ENCODE measurements at places on chromosomes 2 and 18. TPM values are rescaled to one million over a fixed set of nuclear protein-coding genes. Genes with fewer than 3 reads are reported as not detected.

The POMC gene
- total RNA-seq, result 7.7 TPM

The MYO3B gene
- 1.8 TPM for total RNA-seq

The CLEC4F gene
- total RNA-seq, result not detected

The PDK1 gene
- 21.4 TPM for total RNA-seq

The NTSR2 gene
- total RNA-seq, result not detected

The ZNF892 gene
- total RNA-seq, result 11.7 TPM

The BCL2L11 gene
- 17.8 TPM for total RNA-seq

The CHRNA1 gene
- 47.4 TPM for total RNA-seq

The LHCGR gene
- total RNA-seq, result 0.51 TPM

The PSMA8 gene
- not detected for total RNA-seq

The TFCP2L1 gene
- 5.8 TPM for total RNA-seq

The LINC00305 gene
- not detected for total RNA-seq

The DUSP2 gene
- total RNA-seq, result 8.0 TPM

The CRYBA2 gene
- not detected for total RNA-seq

The KIF5C gene
- total RNA-seq, result 2.3 TPM

The ACTR3 gene
- 128 TPM for total RNA-seq

The PLGLB2 gene
- total RNA-seq, result 2.6 TPM

The FOSL2 gene
- 66.4 TPM for total RNA-seq

The OBSL1 gene
- total RNA-seq, result 105 TPM

The PTH2R gene
- total RNA-seq, result 0.31 TPM

The LOXL3 gene
- 11.2 TPM for total RNA-seq

The ANKRD36C gene
- 165 TPM for total RNA-seq

The TMSB10 gene
- total RNA-seq, result 1,365 TPM

The PLB1 gene
- 2.4 TPM for total RNA-seq

The ELMOD3 gene
- total RNA-seq, result 16.5 TPM

The ASB3 gene
- 26.1 TPM for total RNA-seq

The CCDC68 gene
- 5.0 TPM for total RNA-seq

The SYT4 gene
- 1.2 TPM for total RNA-seq

The TRAPPC12 gene
- 75.5 TPM for total RNA-seq

The NGEF gene
- 2.7 TPM for total RNA-seq

The CCDC148 gene
- 2.1 TPM for total RNA-seq

The FAP gene
- 50.0 TPM for total RNA-seq

The NXPH2 gene
- 15.7 TPM for total RNA-seq

The CCDC74A gene
- total RNA-seq, result 2.2 TPM

The UGT1A4 gene
- 1.6 TPM for total RNA-seq

The ZC3H15 gene
- 67.9 TPM for total RNA-seq

The FIGN gene
- total RNA-seq, result 1.9 TPM
